ENCODE measurements at places on chromosomes 12 and 14. TPM values are rescaled to one million over a fixed set of nuclear protein-coding genes. Genes with fewer than 3 reads are reported as not detected.

Gene GLIPR1L2
- total RNA-seq, result 0.20 TPM

Gene NKX2-1
- 0.07 TPM for total RNA-seq

Gene SOAT2
- 0.30 TPM for total RNA-seq

Gene PPP4R4
- total RNA-seq, result 0.48 TPM

Gene OR4E2
- total RNA-seq, result not detected

Gene CLEC4A
- not detected for total RNA-seq

Gene ARG2
- 1.5 TPM for total RNA-seq

Gene SLCO1B3
- total RNA-seq, result 11.1 TPM

Gene NTN4
- total RNA-seq, result 42.6 TPM

Gene RPS6KA5
- 6.6 TPM for total RNA-seq

Gene ACYP1
- total RNA-seq, result 27.5 TPM

Gene KRAS
- 17.5 TPM for total RNA-seq

Gene SOCS2
- total RNA-seq, result 18.3 TPM

Gene SLC25A47
- not detected for total RNA-seq

Gene ZBTB39
- total RNA-seq, result 4.3 TPM

Gene KLRD1
- not detected for total RNA-seq

Gene SMIM10L1
- 8.4 TPM for total RNA-seq

Gene ADAMTS20
- not detected for total RNA-seq

Gene LTBP2
- 10.0 TPM for total RNA-seq

Gene CCDC38
- 0.09 TPM for total RNA-seq

Gene GCH1
- 3.8 TPM for total RNA-seq

Gene RILPL1
- total RNA-seq, result 13.4 TPM

Gene TAS2R31
- 0.16 TPM for total RNA-seq

Gene SIX1
- total RNA-seq, result 5.7 TPM

Gene STON2
- total RNA-seq, result 1.8 TPM

Gene KRT8
- total RNA-seq, result 4,552 TPM

Gene JKAMP
- 60.4 TPM for total RNA-seq

Gene GPRC5D
- total RNA-seq, result not detected

Gene TGFB3
- total RNA-seq, result 0.73 TPM

Gene SYNDIG1L
- total RNA-seq, result 0.03 TPM

Gene OVCH1
- total RNA-seq, result not detected

Gene WNT1
- 0.09 TPM for total RNA-seq

Gene BORCS5
- total RNA-seq, result 9.5 TPM

Gene FOXJ2
- 9.5 TPM for total RNA-seq

Gene IGF1
- not detected for total RNA-seq

Gene SLCO1A2
- not detected for total RNA-seq

Gene TAS2R10
- 0.06 TPM for total RNA-seq

Gene JAG2
- total RNA-seq, result 27.4 TPM

Gene FGF6
- not detected for total RNA-seq

Gene SERPINA1
- total RNA-seq, result 1.1 TPM

Gene ACRBP
- not detected for total RNA-seq

Gene L2HGDH
- total RNA-seq, result 9.9 TPM

Gene HIF1A
- 114 TPM for total RNA-seq

Measured in A549 treated with AZD2906 at 1 μM for 4 hours (cell line).